ENCODE measurements at places on chromosomes 6 and 20. TPM values are rescaled to one million over a fixed set of nuclear protein-coding genes. Genes with fewer than 3 reads are reported as not detected.

SLC17A1 gene
- total RNA-seq = not detected

FAM209B gene
- total RNA-seq = not detected

ADTRP gene
- total RNA-seq = not detected

CGA gene
- 0.53 TPM for total RNA-seq

CNKSR3 gene
- 4.4 TPM for total RNA-seq

CLPSL1 gene
- not detected for total RNA-seq

ANKRD66 gene
- total RNA-seq = not detected

SLC22A2 gene
- total RNA-seq = 0.18 TPM

KPNA5 gene
- 15.4 TPM for total RNA-seq

ARMH2 gene
- total RNA-seq = not detected

LTV1 gene
- 10.0 TPM for total RNA-seq

SMAP1 gene
- 37.7 TPM for total RNA-seq

CFAP61 gene
- total RNA-seq = not detected
